Stimulated activated CD8-positive, alpha-beta memory T cell treated with anti-CD3 and anti-CD28 coated beads, Interleukin-4, amount 100 ng/mL, for 1 hour (primary cell): ENCODE measurements at places on chromosomes 7 and 10.
A peak's percentile ranks its signal among the peaks of the same experiment; 100 is the strongest.

DNA sequence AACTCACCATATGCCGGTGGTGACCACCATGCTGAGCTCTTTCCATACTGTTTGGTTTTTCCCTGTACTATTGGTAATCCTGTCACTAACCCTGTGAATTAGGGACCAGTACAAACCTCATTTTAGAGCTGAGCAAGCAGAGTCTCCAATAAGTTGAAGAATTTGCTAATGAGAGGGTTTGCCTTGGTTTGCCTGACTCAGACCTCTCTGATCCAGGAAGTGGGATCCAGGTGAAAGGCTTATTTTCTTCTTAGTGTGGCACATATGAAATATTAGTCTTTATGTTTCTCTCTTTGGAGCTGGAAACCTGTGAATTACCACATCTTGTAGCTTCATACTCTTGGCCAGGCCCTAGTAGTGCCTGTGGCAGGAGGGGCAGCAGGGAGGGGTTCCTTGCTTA, 114.1 kb upstream of the IGFBP3 start:
- DNase-seq: no peak

DNA sequence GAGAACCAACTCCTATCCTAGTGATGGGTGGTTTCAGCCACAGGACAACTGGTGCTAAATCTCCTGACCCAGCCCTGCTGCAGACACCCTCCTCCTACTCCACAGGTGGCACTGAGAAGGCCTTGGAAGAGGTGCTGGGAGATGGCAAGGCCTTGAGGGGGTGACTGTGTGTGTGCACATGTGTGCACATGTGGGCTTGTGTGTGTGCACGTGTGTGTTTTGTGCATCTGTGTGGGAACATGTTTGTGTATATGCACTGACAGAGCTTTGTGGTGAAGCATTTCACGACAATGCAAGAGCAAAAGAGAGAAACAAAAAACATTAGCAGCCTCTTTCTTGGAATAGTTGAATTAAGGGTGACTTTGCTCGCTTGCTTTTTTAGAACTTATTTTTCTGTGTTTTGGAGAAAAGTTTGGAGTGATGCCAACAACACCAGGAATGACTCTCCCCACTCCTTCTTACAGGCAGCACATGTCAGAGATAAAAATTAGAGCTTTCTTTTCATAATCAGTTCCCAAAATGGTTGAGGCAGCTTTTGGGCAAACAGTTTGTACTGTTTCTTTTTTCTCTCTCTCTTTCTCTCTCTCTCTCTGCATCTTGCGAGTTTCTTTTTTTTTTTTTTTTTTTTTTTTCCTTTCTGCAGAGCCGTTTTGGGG, 69.5 kb downstream of the SEC61G start:
- no peak for DNase-seq

- no peak for DNase-seq
These were observed 286.0 kb upstream of the TMEM229A start for GRCh38 chr7:124318721-124319450.

DNA sequence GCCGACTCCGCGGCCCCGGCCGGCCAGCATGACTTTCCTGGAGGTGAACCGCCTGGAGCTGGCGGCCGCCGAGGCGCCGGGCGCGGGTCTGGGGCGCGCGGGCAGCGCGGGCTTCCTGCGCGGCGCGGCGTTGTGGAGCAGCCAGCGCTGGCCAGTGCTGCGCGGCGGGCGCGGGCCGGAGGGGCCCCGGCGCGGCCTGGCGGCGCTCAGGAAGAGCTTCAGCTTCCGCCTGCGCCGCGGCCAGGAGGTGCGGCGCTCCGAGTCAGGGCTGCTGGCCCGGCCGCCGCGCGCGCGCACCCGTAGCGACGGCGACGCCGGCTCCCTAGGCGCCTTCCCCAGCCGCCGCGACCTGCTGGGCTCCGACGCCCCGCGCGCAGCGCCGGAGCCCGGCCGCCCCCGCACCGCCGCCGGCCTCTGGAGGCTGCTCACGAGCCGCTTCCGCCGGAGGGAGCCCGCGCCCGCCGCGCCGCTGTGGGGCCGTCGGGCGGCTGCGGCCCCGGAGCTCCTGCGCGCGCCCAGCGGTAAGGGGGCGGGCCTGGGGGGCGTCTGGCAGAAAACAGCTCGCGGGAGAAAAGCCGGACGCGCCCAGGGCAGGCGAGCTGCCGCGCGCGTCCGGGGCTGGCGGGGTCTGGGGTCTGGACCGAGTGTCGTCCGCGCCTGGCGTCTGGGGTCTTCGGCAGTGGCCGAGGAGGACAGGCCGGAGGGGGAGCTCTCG, 29.0 kb downstream of the AGAP3 start:
- no peak for DNase-seq

DNA sequence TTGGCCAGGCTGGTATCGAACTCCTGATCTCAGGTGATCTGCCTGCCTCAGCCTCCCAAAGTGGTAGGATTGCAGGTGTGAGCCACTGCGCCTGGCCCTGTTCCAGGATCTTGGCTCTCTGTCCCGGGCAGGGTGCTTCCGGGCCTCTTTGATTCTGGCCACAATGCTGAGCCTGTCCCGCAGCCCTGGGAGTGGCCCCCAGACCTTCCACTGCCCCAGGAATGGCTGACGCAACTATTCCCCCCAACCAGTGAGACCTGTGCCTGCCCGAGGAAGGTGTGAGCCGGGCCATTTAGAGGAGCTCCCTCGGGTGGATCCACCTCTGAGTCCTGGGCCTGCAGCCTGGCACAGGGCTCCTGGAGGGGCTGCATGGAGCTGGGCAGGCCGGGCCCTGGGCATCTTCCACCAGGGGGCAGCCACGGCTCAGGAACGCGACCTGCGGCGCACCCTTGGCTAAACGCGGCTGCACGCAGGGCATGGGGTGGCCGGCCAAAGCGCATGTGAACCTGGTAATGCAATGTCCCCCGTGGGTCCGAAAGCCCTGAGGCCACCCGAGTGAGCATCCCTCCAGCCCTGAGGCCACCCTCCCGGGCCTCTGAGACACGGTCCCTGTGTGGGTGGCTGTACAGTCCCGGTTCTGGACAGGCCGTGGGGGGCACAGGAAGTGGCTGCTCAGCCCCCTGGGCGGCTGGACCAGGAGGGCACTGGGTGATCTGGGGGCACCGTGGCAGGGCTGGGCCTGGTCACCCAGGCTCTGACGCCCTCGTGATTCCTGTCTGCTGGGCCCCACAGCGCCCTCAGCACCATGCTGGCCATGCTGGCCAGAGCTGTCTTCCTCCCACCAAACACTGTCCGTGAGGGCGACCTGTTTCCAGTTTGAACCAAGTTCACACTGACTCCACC, 24.8 kb downstream of the GRIFIN start:
- DNase-seq: peak; percentile 65

- DNase-seq: no peak
These were observed 18.3 kb upstream of the TBX20 start for GRCh38 chr7:35272246-35272645.

- DNase-seq: no peak
These were observed 63.8 kb upstream of the RET start for GRCh38 chr10:43013065-43013464.

GRCh38 chr10:112984756-112985155, 34.7 kb downstream of the TCF7L2 start:
- DNase-seq: no peak

DNA sequence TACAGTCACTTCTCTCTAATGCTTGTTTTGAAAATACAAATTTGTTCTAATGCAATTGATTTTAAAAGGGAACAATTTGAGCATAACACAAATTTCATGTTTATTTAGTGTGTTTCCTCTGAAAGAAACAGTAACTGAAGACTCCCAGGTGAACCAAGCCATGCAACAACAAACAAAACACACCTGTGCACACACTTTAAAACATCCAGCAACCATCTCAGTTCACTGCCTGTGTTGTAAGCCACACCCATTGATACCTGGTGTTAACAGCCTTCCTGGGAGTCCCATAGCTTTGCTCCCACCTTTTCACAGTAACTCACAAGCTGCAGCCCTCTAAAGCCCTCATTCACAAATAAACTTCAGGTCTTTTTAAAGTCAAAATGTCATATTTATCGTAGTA, 89.3 kb downstream of the DOCK4 start:
- no peak for DNase-seq

DNA sequence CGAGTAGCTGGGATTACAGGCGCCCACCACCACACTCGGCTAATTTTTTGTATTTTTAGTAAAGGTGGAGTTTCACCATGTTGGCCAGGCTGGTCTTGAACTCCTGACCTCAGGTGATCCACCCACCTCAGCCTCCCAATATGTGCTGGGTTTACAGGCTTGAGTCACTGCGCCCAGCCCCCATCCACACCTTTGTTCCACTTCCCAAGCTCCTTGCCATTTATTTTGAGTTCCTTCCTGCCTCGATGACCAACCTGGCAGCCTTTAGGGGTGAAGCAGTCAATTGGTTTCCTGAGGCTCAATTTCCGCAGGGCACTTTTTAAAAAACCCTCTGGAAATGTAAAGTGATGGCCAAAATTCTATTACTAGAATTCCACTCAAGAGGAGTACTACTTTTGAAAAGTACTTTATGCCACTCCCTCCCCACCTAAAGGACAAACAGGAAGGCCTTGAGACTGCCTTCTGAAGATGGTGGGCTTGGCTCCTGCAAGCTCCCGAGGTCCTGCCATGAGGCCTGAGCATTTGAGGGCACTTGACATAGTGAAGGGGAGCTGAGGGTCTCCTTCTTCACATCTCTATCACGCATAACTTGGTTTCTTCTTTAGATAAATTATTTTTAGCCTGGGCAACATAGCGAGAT, 32.5 kb upstream of the RBM33 start:
- DNase-seq: no peak

DNA sequence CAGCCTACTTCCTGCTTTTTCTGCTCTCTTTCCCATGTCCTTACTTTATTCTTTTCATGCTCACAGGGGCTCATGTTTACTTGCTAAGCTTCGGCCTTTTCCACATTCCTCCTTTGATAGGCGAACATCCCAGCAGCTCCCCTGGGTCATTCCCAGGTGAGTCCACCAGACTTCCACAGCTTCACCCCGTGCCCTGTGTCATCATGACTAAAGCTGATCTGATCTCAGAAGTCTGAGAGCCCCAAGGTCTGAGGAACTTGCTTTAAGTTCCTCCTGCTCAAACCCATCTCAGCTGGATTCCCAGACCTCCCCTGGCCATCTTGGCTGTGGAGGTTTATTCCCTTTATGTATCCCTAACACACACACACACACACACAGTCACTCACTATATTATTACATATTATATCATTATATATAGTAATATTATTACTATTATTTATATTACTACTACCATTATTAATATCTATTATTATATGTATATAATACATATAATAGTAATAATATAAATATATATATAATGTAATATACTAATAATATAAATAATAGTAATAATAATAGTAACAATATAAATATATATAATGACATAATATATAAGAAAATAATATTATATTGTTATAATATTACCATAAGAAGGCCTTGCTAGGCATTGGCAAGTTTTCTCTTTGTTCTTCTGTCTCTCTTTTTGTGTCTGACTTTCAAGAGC, 295.9 kb downstream of the PTEN start:
- DNase-seq: no peak

- peak; percentile 83 for DNase-seq
These were observed at the start of gene COX19 for GRCh38 chr7:974820-975681. TSS of gene COX19 (minus strand) at chr7:975549. CDS start at chr7:975509, 40 bp downstream.

DNA sequence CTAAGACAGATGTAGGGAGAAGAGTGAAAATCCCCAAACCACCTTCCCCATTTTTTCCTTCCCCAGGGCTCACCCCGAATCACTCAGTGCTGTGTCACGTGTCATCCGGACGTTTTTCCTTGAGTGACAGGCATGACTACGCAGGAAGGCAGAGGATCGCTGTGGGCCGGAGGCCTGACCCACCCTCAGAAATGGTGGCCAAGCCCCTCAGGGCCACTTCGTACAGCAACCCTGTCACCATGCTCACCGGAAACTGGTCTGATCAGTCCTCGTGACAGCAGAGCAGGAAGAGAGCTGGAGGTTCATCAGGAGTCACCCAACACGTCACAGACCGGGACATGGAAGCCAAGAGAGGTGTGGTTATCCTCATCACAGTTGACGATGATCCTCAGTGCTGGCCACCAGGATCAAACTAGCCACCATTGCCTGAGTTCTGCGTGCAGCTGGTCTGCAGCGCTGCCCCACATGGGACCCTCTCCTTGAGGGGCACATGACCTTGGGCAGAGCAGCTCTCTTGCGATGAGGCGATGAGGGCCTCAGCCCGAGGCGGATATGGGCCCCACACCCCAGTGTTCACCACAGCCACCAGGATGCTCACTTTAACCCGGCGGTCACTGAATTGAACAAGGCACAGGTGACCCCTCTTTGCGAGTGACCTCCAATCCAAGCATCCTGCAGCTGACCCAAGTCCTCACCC, 99.3 kb upstream of the INSIG1 start:
- DNase-seq: no peak

DNA sequence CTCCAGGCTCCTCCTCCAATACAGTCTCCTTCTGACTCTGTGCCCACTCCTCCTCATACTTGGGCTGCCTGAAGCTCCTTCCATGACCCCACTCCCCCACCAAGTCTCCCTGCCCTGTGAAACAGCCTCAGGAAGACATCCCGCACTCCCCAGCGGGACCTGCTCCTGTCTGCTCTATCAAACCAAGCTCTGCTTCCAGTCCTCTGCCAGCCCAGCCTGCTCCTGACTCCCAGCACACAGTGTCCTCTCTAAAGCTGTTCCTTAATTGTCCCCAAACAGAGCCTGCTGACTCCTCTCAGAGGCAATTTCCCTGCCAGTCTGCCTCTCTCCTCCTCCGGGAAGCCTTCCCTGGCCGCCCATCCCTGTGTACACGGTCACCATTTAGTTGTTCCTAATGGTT, 9.9 kb downstream of the POLL start:
- DNase-seq: no peak

DNA sequence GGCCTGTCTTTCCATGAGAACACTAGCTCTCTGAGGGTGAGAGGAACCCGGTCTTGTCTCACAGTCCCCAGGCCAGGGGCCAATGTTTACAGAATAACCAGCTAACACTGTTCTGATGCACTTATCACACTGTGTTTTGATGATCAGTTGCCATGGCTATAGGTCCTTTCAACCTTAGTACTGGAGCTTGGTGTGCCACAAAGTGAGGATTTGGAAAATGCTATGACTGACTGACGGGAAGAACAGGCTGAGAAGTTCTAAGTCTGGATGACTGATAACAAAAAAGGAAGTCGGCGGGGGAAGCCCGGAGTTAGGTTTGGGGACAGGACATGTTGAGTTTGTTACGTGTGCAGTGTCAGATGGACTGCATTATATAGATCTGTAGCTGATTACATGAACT, 141.8 kb downstream of the CTTNBP2 start:
- no peak for DNase-seq

GRCh38 chr7:32293833-32294232, 196.3 kb downstream of the LSM5 start:
- DNase-seq: no peak

DNA sequence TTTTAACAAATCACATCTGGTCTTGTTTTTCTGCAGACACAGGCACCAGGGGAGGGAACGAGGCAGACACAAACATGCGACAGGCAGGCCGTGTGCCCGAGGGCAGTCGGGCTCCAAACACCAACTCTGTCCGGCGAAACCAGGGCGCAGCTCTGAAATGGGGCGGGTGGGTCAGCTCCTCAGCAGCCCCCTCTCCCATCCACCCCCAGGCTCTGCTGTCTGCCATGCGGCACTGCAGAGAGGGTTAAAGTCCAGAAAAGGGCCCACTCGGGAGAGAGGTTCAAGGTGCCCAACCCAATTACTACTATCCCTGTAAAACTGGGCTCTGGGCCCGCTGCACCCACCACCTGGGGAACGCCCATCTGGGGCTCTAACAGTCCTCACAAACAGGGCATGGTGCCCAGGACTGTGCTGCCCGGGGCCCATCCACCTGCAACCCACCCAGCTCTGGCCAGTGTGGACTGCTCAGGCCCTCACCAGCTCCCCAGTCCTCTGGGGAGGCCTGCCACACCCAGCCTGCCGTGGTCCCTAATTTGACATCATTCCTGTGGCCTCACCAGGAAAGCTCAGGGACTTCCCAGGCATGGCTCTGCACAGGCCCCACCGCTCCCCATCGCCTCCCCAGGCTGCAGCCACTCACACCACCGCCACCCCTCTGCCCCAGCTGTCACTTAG, 18.7 kb downstream of the YKT6 start:
- DNase-seq: no peak
